ENCODE measurements at places on chromosomes 4 and X.

DNA sequence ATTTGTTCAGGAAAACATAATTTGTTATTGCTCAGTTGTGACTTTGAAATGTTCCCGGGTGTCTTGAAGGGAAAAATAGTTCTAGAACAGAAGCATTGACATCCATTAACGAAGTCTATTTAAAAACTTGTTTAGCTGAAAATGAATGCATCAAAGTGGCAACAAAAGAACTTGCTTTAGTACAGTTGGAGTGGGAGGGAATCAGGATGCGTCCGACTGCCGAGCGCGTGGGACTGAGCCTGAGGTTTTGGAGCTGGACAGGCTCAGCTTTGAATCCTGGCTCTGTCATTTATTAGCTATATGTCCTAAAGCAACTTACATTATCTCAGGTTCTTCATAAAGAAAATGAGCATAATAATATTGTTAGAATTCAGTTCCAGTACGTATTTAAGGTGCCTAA, 9.0 kb upstream of the ERVMER34-1 start:
- no peak for DNase-seq

- no peak for DNase-seq
Measured at GRCh38 chr4:71648448-71648847, 135.4 kb downstream of the GC start.

- DNase-seq: no peak
Measured at GRCh38 chrX:128754130-128754529, 701.9 kb upstream of the ACTRT1 start.

- no peak for DNase-seq
Measured at GRCh38 chr4:78561677-78562076, 10.1 kb downstream of the ANXA3 start.

- no peak for DNase-seq
Measured at GRCh38 chrX:71995122-71995521, 84.5 kb downstream of the NHSL2 start.

GRCh38 chr4:40486534-40486933, 143.1 kb downstream of the RBM47 start:
- DNase-seq: no peak

DNA sequence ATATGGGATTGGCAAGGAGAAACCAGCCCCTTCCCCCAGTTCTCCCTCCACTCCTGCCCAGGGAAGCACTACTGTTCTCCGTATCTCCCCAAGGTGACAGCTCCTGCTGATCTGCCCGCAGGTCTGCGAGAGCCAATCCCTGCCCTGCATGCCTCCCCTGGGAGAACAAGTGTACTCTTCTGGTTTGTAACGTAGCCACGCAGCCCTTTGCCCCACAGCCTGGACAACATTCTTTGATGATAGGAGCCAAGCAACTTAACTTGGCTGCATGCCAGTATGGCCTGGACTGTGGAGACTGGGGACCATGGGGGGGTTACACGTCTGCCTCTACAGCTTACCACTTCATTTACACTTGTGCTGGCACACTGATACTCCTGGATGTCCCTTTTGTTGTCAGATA, 2.0 kb downstream of the STBD1 start:
- DNase-seq: no peak

GRCh38 chr4:11514779-11515419, 86.2 kb upstream of the HS3ST1 start:
- no peak for DNase-seq

DNA sequence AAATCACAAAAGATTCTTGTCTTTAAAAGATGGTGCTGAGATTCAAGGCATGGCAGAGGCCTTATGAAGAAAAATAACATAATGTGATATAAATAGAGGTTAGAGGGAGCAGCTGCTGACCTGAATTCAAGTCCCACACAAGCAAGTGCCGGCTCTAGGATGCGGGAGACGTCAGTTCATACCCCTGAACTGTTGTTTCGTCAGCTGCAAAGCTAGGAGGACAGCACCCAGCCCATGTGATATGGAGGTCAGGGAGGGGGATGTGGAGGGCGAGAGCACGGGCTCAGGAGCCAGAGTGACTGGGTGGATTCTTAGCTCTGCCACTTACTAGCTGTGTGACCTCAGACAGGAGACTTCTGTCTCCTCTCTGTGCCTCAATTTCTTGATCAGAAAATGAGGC, 77.9 kb downstream of the JAKMIP1 start:
- DNase-seq: no peak

DNA sequence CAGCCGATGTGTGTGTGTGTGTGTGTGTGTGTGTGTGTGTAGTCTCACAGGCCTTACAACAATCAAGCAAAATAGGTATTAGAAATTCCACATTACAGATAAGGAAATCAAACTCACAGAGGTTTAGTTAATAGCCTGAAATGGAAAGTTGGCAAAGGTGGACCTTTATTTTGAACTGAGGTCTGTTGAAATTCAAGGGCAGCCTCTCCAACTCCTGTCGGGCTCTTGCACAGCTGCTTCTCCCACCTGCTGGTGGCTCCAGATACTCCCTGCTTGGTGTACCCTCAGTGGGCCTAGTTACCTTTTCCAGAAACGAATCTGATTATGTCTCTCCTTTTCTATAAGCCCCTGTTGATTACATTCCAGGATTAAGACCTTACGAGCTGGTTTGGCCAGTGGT, 195.9 kb downstream of the MGST2 start:
- DNase-seq: no peak

GRCh38 chr4:138290805-138291204, 48.7 kb upstream of the SLC7A11 start:
- no peak for DNase-seq

Data from CMK (cell line).